ENCODE measurements at places on chromosomes 7 and 10. TPM values are rescaled to one million over a fixed set of nuclear protein-coding genes. Genes with fewer than 3 reads are reported as not detected.

Gene IKZF1
- 479 TPM for total RNA-seq

Gene SNCG
- not detected for total RNA-seq

Gene MYPN
- not detected for total RNA-seq

Gene INMT
- 1.2 TPM for total RNA-seq

DNA sequence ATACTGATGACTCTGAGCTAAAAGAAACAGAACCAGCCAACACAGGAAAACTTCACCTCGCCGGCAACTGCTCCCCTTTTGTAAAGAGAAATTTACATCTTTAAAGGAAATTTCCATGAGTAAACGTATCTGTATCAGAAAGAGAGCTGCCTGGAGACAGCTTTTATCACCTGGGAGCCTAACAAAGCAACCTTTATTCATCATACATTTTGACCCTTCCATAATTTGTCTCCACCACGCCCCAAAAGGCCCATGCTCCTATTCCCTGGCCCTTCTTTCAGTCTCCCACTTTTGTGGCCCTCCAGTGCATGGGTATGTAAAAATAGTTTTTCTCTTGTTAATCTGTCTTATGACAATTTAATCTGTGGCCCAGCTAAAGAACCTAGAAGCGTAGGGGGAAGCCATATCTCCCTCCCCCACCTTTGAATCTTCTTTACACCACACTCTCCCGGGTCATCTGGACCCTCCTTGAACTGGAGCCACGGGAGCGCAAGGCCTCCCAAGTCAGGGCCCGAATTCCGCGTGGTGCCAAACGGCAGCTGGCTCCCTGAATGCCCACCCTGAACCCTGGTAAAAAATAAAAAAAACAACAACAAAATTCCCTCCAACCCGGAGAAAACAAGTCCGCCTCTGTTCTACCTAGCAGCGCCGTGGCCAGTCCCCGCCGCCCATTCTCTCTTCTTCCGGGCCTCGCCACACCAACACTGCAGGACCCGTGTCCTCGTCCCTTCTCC lies 15.4 kb upstream of the FKBP9 start:
- no peak for DNase-seq

GRCh38 chr7:156034397-156034796 lies 222.1 kb upstream of the SHH start:
- DNase-seq, result no peak

DNA sequence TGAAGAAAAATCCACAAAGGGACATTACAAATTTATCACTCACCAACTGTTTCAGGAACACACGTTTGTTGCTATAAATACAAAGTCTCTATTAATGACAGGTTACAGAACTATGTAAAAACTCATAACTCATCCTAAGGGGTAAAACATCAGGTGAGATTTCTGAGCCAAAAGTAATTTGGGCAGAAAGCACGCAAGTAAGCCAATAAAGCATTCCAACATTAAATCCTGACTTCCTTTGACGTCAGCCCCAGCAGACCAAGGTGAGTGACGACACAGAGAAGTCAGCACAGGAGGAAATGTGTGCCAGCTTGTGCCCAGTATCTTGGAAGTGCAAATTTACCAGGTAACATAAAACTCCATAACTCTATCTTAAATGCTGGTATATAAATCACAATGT lies 45.7 kb downstream of the IMMP2L start:
- no peak for DNase-seq

Gene CYREN
- total RNA-seq, result 46.5 TPM

Gene SLC39A12
- total RNA-seq, result not detected

DNA sequence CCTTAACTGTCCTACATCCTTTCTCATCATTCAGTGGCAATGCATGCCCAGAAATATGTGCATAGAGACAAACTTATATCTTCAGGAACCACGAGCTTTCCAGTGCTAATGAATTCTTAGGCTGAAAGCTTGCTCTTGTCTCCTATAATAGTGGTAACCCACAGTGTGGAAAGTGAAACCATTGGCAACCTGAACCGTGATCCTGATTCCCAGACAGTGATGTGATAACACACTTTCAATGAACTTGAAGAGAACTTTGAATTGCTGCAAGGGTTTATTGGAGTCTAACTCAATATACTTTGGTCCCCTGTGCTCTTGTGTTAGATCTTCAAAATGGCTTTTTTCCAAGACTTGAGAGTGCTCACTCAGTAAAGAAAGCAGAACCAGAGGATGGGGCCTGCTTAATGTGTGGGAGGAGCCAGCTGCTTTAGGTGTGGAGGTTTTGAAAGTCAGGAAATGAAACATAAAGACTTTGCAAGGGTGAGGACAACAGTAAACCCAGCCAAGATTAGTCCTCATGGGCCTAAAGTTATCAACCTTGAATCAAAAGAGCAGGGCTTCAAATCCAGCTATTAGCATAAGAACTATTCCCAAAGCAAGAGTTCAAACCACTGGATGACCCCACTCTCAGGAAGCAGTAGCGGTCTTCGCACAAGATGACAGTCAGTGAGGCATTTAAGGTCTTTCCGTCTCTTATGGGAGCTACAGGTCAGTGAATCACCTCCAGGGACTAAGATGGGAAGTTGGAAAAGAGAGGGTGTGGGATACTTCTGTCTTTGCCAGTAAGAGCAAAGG lies 332.4 kb upstream of the NRP1 start:
- DNase-seq, result no peak

DNA sequence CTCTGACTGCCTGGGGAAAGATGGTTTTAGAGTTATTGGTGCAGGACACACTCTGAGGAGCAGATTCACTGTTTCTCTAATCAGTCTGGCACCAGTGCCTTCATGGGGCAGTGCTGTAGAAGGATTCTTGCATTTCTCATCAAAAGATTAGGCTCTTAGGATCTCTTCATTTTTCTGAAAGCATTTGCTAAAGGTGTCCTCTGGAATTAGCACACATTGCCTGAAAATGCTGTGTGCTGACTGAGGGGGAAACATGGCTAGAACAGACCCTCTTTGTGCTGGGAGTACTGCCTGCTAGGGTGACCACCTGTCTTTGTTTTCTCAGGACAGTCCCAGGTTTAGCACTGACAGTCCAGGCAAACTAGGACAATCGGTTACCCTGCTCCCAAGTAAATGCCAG lies 301.0 kb downstream of the PTEN start:
- DNase-seq, result no peak

GRCh38 chr10:56028298-56029132 lies 332.5 kb downstream of the ZWINT start:
- DNase-seq, result no peak

- no peak for DNase-seq
Observed at GRCh38 chr10:76631884-76632766, 1005.5 kb downstream of the KCNMA1 start.

- no peak for DNase-seq
Observed at GRCh38 chr10:129114588-129114987, 352.5 kb upstream of the MGMT start.

- DNase-seq, result no peak
Observed at GRCh38 chr7:152984421-152984820, 224.9 kb downstream of the ACTR3B start.

Gene GIMAP7
- 476 TPM for total RNA-seq

DNA sequence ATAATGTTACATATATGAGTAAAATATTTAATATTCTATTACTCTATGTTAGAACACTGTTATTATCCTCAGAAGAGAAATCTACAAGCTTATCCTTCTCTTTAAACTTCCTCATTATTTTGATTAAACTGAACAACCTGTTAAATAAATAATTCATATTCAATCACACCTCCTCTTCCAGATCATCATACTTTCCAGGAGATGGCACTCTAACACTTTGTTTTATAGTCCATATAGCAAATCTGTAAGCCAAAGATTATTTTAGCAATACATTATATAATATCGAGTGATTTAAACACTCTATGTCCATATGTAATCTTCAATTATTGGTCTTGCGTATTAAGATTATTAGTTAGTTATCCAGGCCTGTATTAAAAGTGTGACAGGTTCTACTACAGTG lies 694.1 kb downstream of the ANKRD7 start:
- DNase-seq, result no peak

- no peak for DNase-seq
Observed at GRCh38 chr10:131094527-131095312, 216.8 kb downstream of the TCERG1L start.

GRCh38 chr10:133100186-133100585 lies 12.5 kb downstream of the ADGRA1 start:
- no peak for DNase-seq

- no peak for DNase-seq
Observed at GRCh38 chr7:53070883-53071282, 35.5 kb downstream of the POM121L12 start.

DNA sequence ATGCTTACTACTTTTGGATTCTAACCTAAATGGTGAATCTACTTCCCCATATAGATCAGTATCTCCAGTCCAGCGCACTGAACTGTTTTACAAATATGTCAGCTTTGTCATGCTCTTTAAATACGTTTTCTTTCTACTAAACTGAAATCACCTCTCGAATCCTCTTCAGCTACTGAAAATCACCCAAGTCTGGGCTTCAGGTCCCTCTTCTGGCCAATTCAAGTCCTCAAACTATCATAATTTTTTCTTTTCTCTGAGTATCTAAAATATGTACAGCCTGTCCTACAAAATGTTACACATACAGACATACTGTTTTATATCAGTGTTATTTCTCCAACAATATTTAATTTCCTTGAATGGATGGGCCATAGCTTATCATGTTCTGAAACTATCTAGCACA lies 84.2 kb downstream of the CACNA2D1 start:
- no peak for DNase-seq

GRCh38 chr10:132361581-132362101 lies 29.6 kb downstream of the LRRC27 start:
- DNase-seq, result no peak

Gene CDH23
- total RNA-seq, result 5.4 TPM

DNA sequence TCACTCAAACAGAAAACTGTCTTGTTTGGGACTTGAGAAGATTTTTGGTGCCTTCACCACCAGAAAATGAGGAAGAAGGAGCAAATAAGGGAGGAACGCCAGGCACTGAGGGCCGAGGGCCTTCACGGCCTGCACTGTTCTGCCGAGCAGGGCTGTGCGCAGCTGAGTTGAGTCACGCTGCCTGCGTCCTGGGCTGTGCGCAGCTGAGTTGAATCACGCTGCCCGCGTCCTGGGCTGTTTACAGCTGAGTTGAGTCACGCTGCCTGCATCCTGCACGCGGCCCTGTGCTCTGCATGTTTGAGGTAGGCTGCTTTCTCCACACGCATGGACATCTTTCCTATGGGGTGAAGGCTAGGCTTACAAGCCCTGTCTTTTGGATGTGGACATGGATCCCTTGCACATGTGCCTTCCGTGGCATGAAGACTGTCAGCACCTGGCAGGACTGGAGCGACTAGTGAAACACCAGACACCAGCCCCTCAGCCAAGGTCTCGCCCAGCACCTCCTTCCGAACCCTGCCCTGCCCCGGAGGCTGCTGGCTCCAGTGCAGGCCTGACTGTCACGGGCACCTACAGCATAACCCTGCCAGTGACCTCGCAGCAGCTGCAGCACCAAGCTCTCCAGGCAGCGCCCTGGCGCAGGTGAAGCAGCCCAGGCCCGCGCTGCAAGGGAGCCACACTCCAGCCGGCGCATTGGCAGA lies 96.7 kb downstream of the HTR5A start:
- DNase-seq, result no peak

- no peak for DNase-seq
Observed at GRCh38 chr7:47796347-47796746, 151.9 kb downstream of the PKD1L1 start.

DNA sequence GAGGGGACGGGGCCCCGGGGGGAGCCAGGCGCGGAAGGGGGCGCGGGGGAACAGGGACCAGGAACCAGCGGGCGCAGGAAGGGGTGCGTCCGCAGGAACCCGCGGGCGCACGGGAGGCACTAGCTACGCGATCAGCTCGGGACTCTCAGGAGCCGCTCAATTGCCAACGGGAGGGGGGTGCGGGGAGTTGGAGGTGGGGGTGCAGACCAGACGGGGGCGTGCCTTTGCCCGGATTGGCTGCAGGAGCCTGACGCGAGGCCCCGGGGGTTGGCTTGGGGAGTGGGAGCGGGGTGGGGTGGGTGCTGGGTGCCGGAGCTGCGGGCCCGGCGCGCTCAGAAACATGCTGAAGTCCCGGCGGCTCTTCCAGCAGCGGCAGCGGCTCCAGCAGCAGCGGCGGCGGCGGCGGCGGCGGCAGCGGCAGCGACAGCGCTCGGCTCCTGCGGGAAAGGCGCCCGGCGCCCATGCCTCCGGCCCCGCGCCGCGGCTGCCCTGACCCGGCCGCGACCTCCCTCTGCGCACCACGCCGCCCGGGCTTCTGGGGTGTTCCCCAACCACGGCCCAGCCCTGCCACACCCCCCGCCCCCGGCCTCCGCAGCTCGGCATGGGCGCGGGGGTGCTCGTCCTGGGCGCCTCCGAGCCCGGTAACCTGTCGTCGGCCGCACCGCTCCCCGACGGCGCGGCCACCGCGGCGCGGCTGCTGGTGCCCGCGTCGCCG lies at the start of gene ADRB1:
Gene ADRB1, plus strand, starts transcription at position 335 of the 715 bp plus-strand sequence. Its CDS starts 267 bp downstream, at position 602.
- peak; percentile 53 for DNase-seq

GRCh38 chr7:43372676-43373355 lies 210.1 kb upstream of the STK17A start:
- DNase-seq, result no peak

Gene POU6F2
- total RNA-seq, result not detected

DNA sequence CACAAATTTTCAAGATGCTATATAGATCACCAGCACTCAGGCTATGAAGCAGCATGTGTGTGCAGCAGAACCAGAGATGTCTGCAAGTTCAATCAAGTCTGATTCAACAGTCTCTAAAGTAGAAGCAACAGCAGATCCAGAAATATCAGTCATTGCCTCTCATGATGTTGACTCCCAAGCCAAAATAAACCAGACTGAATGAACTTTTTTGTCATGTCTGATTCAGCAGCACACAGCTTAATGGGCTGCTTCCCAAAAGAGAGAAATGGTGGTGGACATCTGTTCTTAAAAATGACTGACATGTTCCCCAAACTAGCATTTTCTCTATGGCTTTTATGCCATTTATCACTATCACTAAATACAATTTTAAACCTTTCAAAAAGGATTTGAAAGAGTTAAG lies 53.8 kb downstream of the TMEM26 start:
- DNase-seq, result no peak

- DNase-seq, result no peak
Observed at GRCh38 chr7:2869981-2870380, 25.9 kb upstream of the GNA12 start.

GRCh38 chr7:47458057-47458456 lies 123.9 kb downstream of the TNS3 start:
- no peak for DNase-seq

GRCh38 chr7:37349979-37350590 lies 98.6 kb downstream of the ELMO1 start:
- DNase-seq, result no peak

GRCh38 chr7:79719216-79719615 lies 265.7 kb upstream of the MAGI2 start:
- no peak for DNase-seq

DNA sequence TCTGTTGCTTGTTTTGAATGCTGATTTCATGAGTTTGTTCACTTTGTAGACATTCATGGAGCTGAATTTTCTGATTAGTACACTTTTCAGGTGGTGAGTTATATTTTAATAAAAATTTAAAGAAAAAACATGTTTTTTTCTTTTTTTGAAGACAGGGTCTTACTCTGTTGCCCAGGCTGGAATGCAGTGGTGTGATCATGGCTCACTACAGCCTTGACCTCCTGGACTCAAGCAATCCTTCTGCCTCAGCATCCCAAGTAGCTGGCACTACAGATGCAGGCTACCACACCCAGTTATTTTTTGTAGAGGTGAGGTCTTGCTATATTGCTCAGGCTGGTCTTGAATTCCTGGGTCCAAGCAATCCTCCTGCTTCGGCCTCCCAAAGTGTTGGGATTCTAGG lies 23.7 kb downstream of the PDZD8 start:
- DNase-seq, result no peak

Gene CALD1
- not detected for total RNA-seq

Gene HOXA9
- total RNA-seq, result not detected

GRCh38 chr7:159070431-159071148 lies 74.1 kb downstream of the VIPR2 start:
- no peak for DNase-seq

Gene ELMO1
- total RNA-seq, result 131 TPM

GRCh38 chr7:138354066-138354465 lies 106.0 kb upstream of the TRIM24 start:
- DNase-seq, result no peak

Measured in CD4-positive, alpha-beta memory T cell (primary cell).